ENCODE measurements at places on chromosomes 5 and 9.

GRCh38 chr5:6393596-6394194 lies 15.3 kb upstream of the MED10 start:
- peak; percentile 41 for DNase-seq

GRCh38 chr9:29069376-29069775 lies 1496.1 kb upstream of the C9orf72 start:
- DNase-seq = no peak

- DNase-seq = no peak
Observed at GRCh38 chr9:136697146-136697820, 10.0 kb upstream of the AGPAT2 start.

DNA sequence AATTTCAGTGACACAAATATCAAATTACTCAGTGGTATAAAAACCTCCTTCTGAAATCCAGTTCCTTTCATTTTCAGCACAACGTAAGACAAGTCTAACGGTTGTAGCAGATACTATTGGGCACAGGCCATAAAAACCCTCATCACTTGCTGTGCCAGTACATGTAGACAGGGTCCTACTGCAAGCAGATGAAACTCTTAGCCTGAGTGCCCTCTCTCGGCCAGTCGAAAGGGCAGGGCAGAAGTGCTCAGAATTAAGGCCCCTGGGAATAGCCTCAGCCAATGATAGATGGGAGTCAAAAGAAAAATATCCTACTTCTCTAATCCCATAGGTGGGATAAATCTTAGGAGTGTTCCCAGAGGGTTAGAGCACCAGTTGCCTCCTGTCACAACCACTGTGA lies 168.5 kb upstream of the FER start:
- DNase-seq = no peak

GRCh38 chr5:176611435-176611834 lies 1.5 kb upstream of the GPRIN1 start:
- DNase-seq = peak; percentile 85

- DNase-seq = peak; percentile 92
Observed at GRCh38 chr5:41794471-41794870, 75.8 kb downstream of the OXCT1 start.

GRCh38 chr5:168713051-168713450 lies 133.9 kb upstream of the PANK3 start:
- no peak for DNase-seq

GRCh38 chr9:38621434-38622287 lies 1.3 kb upstream of the ANKRD18A start:
- peak; percentile 31 for DNase-seq

GRCh38 chr9:112572416-112572815 lies 85.8 kb downstream of the KIAA1958 start:
- no peak for DNase-seq

DNA sequence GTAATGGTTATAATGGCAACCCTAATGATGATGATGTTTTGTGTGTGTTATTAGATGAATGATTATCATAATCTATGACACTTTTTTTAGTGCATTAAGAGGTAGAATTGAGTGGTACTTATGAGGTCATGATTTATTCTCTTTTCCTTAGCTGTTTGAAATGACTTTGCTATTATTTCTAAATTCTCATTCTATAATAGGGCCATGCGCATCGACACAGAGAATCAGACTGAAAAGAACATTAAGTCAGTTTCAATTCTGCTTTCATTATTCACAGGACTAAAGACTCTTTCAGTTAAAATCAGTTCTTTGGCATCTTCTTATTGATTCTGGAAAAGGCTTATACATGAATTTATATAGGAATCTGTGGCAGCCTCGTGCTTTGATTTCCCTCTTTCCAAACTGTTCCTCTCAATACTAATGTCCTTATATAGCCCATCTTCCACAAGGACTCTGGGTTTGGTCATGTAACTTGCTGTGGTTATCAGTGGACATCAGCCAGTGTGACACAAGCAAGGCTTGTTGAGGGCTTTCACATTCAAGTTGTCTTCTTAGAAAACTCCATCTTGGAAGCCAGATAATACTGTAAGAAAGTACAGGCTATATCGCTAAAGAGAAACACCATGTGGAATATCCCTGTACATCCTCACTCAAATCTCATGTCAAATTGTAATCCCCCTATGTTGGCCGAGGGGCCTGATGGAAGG lies 140.3 kb upstream of the CHD1 start:
- DNase-seq = no peak

GRCh38 chr9:89174291-89174690 lies 4.3 kb downstream of the SHC3 start:
- no peak for DNase-seq

Measured in PC-3 (cell line).